ENCODE measurements at places on chromosomes 12 and 14.

GRCh38 chr12:27901959-27902358 lies 70.6 kb downstream of the PTHLH start:
- no peak overlapping the region for H3K27ac ChIP-seq
- H3K4me3 ChIP-seq, result no peak overlapping the region
- no peaks in the 10 kb centered on the region for H3K36me3 ChIP-seq
- DNase-seq, result no peak
- H3K4me1 ChIP-seq, result no peaks in the 10 kb centered on the region

DNA sequence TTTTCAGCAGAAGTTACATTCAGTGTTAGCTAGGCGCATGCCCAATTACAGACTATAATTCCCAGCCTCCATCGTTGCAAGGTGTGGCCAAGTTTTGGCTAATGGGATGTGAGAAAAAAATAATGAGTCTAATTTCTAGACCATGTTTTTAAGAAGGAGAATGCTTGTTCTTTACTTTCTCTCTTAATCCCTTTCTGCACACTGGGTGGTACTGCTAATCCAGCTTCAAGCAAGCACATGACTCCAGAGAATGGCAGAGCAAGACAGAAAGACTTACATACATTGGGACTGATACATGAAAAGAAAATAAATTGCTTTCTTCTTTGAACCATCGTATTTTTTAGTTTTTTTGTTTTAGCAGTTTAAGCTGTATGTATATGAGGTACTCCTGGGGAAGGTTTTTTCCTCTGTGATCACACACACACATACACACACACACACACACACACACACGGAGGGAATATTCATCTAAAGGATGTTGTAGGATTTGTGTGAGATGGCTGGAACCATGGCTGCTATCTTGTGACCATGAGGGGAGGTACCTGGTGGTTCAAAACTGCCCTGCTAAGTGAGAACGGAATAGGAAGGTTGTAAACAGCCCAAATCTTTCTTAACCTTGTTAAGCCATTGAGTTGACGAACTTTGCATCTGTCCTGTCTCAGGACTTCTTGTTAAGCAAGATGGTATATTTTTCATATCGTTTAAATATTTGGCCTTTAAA lies 34.3 kb upstream of the LTA4H start:
- H3K36me3 ChIP-seq, result no peaks in the 10 kb centered on the region
- no peaks in the 10 kb centered on the region for H3K27me3 ChIP-seq
- DNase-seq, result no peak
- no peak overlapping the region for H3K4me3 ChIP-seq
- no peaks in the 10 kb centered on the region for H3K4me1 ChIP-seq
- no peak overlapping the region for H3K27ac ChIP-seq

GRCh38 chr14:89040460-89041256 lies 216.2 kb downstream of the TTC8 start:
- H3K27ac ChIP-seq, result peak overlapping the region; percentile 86
- H3K4me1 ChIP-seq, result peaks cover 10% of the 10 kb centered on the region
- no peaks in the 10 kb centered on the region for H3K27me3 ChIP-seq

- no peak for DNase-seq
- H3K36me3 ChIP-seq, result no peaks in the 10 kb centered on the region
- no peak overlapping the region for H3K27ac ChIP-seq
These were observed 35.6 kb downstream of the AACS start for GRCh38 chr12:125100551-125101434.

DNA sequence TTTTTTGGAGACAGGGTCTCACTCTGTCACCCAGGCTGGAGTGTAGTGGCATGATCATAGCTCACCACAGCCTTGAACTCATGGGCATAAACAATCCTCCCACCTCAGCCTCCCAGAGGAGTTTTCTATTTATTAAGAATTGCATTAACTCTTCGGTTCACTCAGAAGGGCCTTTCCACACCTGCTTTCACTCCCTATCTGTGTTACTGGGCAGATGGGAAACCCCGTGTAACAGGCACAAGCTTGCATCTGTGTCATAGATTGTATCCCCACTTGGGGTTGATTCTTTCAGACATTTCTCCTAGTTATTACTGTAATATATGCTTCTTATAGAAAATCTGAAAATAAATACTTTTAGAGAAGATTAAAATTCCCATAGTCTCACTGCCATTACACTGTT lies 38.7 kb downstream of the STX2 start:
- no peaks in the 10 kb centered on the region for H3K36me3 ChIP-seq
- H3K4me3 ChIP-seq, result no peak overlapping the region
- no peak for DNase-seq
- H3K27me3 ChIP-seq, result no peaks in the 10 kb centered on the region
